ENCODE measurements at places on chromosomes 2 and 18.

DNA sequence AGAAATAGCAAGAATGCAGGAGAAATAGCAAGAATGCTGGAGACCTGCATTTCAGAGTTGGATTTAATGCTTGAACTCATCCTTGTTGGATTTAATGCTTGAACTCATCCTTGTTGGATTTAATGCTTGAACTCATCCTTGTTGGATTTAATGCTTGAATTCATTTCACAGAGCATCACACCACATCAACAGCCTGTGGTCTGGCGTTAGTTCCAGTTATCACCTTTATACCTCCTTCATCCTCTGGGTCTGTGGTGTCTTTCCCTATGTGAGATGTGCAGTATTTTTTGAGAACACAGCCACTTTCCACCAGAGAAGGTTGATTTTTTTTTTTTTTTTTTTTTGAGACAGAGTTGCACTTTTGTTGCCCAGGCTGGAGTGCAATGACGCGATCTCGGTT, 546.4 kb upstream of the SOX11 start:
- no peak for DNase-seq

DNA sequence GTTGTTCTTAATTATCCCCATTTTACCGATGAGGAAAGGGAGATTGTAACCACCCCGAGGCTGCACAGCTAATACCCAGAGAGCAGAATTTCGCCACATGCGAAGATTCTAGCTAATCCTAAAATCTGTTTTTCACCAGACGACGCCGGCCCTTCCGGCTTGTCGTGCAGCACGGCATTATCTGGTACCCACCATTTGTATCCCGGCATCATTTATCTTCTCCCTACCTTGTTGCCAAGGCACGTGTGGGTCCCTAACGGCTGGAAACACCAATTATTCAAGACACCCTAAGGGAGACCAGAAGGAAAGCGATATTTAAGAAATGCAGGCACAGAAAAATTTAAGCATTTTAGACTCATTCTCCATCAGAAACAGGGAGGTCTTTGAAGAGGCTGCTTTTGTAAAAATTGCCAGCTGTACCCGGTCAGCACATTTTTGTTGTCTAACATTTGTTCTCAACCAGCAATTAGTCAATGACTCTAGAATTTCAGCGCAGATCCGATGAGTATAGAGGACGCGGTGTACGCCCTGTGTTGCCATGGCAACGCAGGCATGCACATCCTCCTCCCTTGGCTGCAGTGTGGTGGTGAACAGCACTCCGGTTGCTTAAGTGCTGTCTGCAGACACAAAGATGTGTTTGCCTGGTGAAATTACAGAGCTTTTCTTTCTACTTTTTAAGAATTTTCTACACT, 111.6 kb downstream of the AGAP1 start:
- no peak for DNase-seq

DNA sequence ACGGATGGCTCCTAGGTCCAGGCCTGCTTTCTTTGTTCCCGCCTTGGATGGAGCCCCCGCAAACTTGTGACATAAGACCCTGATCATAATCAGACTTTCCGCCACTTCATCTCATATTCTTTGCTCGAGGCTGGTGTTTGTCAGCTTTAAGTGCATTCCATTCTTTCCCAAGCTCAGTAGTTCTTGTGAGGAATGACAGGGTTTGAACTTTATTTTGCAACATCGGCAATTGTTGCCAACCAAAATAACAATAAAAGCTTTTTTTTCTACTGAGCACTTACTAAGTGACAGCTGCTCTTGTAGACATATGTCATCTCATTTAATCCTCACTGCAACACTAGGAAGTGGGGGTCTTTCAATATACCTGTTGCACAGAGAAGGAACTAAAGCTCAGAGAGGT, 178.8 kb upstream of the ST6GAL2 start:
- DNase-seq: no peak

GRCh38 chr2:95076705-95077529, 44.7 kb downstream of the MRPS5 start:
- DNase-seq: peak; percentile 83

- no peak for DNase-seq
Measured at GRCh38 chr2:241812730-241813643, 4.0 kb downstream of the NEU4 start.

DNA sequence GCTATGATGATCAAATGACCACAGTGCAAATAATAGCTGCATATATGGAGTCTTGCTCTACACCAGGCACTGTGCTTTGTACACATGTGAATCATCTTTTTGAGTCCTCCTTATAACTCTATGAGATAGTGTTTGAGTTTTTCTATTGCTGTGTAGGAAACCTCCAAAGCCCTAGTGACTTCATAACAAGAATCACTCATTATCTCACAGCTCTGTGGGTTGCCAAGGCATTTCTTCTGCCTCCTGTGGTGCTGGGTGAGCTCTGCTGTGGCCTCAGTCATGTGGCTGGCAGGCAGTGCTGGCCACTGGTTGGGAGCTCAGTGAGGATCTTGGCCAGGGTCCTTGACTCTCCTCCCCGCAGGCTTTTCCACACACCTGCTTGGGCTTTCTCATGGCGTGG, 153.4 kb downstream of the CAPN13 start:
- no peak for DNase-seq

DNA sequence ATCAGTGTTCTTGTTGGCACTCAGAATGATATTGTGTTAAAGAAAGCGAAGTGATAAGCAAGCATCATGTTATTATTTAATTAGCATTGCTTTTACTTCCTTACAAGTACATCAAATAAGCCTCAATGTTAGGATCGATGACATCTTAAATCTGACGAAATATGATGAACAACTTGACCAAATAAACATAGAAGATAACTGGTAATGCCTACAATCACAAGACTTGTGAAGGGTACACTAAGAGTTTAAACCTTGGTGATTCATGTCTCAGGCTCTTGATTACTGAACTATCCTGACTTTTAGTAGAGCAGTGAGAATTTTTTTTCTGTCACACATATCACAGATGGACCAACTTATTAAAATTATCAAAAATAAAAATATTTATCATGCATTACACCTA, 500.8 kb upstream of the ZEB2 start:
- no peak for DNase-seq

GRCh38 chr2:96407919-96408550, 72.5 kb downstream of the NCAPH start:
- no peak for DNase-seq

DNA sequence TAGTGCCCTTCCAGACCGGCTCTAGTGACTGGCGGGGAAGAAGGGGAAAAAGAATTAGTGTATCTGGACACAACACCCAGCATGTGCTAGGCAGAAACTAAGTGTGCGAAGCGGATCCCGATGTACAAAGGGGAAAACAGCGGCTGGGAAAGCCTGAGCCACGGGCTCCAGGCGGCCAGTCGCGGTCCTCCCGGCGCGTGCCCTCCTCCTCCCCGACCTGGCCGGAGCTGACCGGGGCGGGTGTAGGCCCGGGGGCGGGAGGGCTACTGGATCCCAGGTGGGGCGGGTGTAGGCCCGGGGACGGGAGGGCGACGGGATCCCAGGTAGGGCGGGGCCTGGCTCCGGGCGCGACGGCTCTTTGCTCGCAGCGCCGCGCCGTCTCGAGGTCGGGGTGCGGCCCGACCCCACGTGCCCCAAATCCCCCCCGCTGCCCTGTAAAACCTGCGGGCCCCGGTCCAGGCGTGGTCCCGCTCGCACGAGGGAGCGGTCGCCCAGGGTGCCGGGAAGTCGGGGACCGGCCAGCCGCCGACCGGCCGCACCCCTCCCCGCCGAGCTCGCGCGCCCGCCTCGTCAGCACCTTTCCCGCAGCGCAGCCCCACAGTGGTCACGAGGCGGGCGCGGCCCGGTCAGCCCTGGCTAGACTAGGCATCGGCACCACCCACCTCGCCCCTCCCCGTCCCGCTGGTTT, 48.8 kb downstream of the C2orf42 start:
- no peak for DNase-seq

GRCh38 chr2:138838851-138839620, 58.8 kb upstream of the NXPH2 start:
- no peak for DNase-seq

GRCh38 chr2:1972422-1972821, 228.1 kb upstream of the PXDN start:
- DNase-seq: no peak

- DNase-seq: no peak
Measured at GRCh38 chr2:238566001-238566645, 139.4 kb downstream of the ASB1 start.

DNA sequence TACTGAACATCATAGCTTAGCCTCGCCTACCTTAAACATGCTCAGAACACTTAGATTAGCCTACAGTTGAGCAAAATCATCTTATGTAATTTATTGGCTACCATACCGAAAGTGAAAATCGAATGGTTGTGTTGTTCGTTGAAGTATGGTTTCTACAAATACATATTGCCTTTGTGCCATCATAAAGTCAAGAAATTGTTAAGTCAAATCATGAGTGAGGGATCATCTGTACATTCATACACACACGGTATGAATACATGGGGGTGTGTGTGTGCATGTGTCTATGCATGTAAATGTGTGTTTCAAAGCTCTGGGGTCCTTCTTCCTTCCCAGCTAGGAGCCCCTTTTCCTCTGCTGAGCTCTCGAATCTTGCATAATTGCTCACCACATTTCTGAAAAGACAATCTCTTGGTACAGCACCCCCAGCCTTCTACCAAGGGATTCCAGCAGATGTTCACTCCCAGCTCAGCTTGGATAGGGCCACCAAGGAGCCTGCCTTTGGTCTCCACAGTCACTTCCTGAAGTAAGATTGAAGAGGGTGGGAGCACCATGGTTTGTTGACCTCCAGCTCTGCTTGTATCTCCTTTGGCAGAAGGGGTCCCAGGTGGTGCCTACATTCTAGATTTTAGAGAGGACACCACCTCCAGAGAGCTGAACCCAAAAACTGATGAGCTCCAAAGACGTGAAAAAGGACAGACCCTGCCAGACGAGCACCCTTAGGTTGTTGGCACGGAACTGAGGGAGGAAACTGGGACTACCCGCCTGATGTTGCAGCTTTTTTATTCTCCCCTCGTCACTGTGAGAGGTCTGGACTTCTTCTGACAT, 33.2 kb upstream of the CYP1B1 start:
- DNase-seq: no peak

DNA sequence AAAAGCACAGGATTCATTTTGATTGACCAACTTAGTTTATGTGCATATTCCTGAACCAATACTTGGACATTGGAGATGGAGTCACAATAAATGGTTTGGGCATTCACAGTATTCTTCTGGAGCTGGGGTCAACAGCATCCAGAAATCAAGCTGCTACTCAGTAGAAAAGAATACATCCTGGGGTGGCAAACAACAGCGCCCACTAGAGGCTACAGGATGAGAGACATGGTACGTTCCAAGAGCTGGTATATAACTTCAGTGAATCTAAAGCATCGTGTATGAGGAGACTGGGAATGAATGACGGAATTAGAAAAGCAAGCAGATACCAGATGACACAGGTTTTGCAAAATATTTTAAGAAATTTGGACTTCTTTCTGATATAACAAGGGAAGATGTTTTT, 142.9 kb upstream of the FIGN start:
- DNase-seq: no peak

DNA sequence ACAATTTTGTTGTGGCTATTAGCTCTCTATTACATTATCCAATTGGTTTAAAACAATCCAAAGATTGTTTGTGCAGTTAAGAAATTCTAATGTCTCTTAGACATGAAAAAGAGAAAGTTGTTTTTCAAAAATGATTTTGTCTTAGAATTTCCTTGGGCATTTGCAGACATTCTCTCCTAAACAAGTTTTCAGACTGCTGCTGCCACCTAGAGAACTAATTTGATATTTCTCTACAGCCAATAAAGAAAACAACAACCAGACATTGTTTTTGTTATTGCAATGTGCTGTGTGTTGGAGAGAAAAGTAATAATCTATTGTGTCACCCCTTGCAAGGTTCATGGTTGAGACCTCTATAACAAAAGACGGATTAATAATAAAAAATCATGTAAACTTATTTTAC, 119.0 kb upstream of the SYT4 start:
- no peak for DNase-seq

GRCh38 chr18:2919600-2919999, 72.8 kb downstream of the EMILIN2 start:
- DNase-seq: no peak

- no peak for DNase-seq
Measured at GRCh38 chr18:64707052-64707451, 558.2 kb upstream of the LINC00305 start.

- no peak for DNase-seq
Measured at GRCh38 chr2:204250692-204251091, 294.6 kb upstream of the PARD3B start.

- no peak for DNase-seq
Measured at GRCh38 chr2:98571796-98572195, 36.5 kb downstream of the COA5 start.

DNA sequence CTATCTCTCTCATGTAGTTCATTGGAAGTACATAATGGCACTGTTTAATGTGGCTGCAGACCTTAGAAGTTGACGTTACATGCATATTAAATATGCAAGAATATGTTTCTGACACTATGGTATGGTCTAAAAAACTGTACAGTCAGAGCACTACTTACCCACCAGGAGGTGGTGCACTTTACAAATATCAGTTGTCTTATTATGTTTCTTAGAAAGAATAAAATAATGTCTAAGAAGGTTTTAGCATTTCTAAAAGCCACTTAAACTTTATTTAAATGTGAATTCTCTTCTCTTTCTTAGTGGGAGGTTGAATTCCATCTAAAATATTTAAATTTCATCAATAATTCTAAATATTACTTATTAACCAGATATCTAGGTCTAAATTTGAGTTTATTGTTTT, 4.3 kb downstream of the TMEFF2 start:
- DNase-seq: no peak

GRCh38 chr2:2234398-2235195, 96.5 kb downstream of the MYT1L start:
- no peak for DNase-seq

- no peak for DNase-seq
Measured at GRCh38 chr18:49499046-49499637, 12.1 kb upstream of the C18orf32 start.

DNA sequence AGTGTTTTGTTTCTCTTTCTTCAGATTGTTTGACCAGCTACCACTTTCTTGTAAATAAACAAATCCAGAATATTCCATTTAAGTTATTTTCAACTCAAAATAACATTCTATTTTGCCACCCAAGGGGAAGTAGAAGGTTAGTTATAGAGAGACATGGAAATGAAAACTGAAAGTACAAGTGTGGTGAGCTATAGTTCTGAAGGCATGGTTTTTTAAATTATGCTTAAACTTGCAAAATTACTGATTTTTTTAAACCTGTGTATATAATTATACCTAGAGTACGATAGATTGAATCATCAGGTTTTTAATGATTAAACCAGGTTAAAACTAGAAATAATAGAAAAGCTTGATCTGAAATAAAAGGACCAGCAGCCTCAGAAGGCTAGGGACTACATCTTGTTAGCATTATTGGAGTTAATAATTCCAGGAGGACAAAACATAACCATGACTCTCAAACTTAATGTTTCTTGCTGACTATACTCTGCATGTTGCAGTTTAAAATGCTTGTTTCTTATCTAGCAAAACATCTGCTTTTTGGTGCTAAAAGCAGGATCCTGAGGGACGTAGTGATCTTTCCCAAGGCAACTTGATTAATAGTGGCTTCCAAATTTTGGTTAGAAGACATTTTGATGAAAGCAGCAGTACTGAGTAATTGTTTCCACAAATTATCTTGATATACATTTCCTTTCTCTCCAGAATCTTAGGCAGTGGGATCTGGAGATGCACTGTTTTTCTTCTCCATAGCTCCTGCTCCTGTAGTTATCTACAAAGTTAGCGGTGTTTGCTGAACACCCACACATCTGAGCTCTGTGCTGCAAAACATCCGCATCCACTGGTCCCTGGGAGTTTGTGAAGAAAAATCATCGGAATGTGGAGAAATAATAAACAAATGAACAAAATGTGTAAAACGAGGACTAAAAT, 327.2 kb upstream of the PKDCC start:
- DNase-seq: no peak

- no peak for DNase-seq
Measured at GRCh38 chr18:26386441-26386840, 160.2 kb downstream of the TAF4B start.

Data from stimulated activated CD8-positive, alpha-beta memory T cell treated with anti-CD3 and anti-CD28 coated beads, Interleukin-15, amount 100 ng/mL, for 48 hours (primary cell).